ENCODE measurements at places on chromosomes 3 and 15.
A peak's percentile ranks its signal among the peaks of the same experiment; 100 is the strongest.

GRCh38 chr3:15973414-15973813, 175.6 kb upstream of the ANKRD28 start:
- DNase-seq, result no peak

GRCh38 chr15:58520936-58521292, 89.1 kb downstream of the LIPC start:
- no peak for DNase-seq

- no peak for DNase-seq
Measured at GRCh38 chr15:75989045-75989444, 23.2 kb downstream of the NRG4 start.

DNA sequence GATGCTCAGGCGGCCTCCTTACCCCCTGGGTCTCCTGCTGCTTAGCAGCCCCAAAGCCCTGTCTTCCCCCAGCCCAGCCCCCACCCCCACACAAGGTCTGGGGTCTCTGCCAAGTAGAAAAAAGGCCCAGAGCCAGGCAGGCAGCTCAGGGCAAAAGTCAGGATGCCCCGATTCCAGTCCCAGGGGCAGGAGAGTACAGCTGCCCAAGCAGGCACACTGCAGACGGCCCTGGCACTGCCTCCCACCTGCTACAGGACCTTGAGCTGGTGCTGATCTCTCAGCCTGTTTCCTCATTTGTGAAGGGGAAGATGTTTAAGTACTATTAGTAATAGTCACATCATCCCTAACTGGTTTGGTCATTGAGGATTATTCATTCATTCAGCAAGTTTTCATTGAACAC, 12.6 kb downstream of the TMEM43 start:
- DNase-seq, result no peak

DNA sequence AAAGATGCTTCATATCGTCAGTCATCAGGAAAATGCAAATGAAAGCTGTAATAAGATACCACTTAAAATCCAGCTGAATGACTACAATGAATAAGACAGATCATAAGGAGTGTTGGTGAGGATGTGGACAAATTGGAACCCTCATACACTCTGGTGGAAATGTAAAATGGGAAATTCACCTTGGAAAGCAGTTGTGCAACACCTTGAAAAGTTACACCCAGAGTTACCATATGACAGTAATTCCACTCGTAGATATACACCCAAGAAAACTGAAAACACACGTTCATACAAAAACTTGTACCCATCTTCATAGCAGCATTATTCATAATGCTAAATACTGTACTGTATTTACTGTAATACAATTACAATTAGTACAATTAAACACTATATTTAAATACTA, 2.3 kb downstream of the TTC23 start:
- DNase-seq, result no peak

DNA sequence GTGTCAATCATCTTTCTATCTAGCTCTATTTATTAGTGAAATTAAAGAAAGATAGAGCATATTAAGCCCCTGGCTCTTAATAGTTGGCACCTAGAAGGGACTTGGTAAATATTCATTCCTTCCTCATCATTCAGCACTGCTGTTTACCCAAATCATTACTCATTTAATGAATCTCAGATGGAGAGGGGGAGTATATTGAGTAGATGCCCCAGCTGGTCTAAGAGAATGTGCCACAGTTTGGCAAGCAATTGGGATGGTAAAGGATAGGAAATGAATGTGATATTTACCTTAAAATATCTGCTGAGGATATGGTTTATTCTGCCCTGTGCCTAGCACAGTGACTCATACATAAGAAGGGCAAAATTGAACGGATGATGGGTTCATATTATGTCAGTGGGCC, 6.0 kb downstream of the IL1RAP start:
- no peak for DNase-seq

DNA sequence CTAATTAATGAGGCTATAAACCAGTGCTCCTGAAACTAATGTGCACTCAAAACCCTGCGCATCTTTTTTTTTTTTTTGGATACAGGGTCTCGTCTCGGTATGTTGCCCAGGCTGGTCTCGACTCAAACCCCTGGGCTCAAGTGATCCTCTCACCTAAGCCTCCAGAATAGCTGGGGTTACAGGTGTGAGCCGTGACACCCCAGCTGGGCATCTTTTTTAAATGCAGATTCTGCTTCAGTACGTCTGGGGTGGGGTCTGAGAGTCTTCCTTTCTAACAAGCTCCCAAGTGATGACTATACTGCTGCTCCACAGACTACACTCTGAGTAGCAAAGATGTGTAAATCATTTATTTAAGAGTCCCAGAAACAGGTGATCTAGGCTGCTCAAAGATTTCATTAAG, 73.0 kb downstream of the BFSP2 start:
- no peak for DNase-seq

DNA sequence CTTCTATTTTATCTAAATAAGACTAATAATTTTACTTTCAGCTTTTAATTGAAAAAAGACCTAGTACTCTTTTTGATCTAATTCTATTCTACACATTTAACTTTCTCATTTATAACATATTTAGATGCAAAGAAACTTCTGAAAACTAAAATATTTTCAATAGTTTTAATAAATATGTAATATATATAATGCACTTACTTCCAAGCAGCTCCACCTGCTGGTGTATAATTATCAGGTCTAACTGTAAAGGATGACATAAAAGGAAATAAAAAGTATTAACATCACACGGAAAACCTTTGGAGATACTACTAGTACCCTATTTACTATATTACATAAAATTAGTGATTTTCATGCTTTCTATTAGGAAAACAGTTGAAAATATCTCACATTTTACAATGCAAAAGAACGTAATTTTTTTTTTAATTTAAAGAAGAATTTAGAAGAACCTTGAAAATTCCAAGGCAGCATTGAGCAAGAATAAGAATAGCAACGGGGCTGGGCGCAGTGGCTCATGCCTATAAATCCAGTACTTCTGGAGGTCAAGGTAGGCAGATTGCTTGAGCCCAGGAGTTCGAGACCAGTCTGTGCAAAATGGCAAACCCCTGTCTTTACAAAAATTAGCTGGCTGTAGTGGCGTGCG, 10.2 kb downstream of the PLSCR5 start:
- no peak for DNase-seq

- no peak for DNase-seq
Measured at GRCh38 chr3:40417845-40418543, 31.0 kb downstream of the ENTPD3 start.

DNA sequence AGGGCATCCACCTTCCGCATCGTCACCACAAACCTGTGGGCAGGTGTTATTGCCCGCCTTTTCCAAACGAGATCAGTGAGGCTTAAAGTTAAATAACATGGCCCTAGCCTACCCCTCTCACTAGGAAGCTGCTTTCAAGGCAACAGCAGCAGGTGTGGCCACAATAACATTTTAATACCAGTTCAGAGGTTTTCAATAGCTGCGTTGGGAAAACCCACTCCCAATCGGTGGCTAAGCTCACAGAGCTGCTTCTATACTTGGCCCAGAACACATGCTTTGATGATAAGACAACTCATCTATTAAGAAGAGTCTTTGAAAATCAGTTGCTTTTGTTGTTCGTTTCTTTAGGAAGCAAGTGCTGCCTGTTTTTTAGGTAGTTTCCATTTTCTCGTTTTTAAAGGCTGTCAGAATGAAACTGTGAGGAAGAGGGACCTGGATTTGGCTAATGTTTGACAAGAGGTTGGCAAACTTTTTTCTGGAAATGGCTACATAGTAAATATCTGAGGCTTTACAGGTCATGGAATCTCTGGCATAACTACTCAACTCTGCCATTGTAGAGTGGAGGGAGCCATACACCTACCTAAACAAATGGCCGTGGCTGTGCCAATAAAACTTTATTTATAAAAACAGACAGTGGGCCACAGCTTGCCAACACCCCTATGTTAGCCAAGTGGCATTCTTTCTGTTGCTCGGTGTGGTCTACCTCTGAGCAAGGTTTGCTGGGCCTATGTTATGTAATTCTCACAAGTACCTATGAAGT, 179.6 kb downstream of the FEZF2 start:
- DNase-seq, result peak; percentile 60

- DNase-seq, result no peak
Measured at GRCh38 chr3:56851966-56852884, 50.5 kb upstream of the ARHGEF3 start.

DNA sequence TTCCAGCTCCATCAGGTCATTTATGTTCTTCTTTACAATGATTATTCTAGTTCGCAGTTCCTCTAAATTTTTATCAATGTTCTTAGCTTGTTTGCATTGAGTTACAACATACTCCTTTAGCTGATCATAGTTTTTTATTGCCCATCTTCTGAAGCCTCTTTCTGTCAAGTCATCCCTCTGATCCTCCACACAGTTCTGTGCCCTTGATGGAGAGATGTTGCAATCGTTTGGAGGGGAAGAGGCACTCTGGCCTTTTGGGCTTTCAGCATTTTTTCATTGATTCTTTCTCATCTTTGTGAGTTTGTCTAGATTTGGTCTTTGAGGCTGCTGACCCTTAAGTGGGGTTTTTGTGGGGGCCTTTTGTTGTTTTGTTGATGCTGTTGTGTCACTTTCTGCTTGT, 234.6 kb upstream of the CBLB start:
- DNase-seq, result no peak

DNA sequence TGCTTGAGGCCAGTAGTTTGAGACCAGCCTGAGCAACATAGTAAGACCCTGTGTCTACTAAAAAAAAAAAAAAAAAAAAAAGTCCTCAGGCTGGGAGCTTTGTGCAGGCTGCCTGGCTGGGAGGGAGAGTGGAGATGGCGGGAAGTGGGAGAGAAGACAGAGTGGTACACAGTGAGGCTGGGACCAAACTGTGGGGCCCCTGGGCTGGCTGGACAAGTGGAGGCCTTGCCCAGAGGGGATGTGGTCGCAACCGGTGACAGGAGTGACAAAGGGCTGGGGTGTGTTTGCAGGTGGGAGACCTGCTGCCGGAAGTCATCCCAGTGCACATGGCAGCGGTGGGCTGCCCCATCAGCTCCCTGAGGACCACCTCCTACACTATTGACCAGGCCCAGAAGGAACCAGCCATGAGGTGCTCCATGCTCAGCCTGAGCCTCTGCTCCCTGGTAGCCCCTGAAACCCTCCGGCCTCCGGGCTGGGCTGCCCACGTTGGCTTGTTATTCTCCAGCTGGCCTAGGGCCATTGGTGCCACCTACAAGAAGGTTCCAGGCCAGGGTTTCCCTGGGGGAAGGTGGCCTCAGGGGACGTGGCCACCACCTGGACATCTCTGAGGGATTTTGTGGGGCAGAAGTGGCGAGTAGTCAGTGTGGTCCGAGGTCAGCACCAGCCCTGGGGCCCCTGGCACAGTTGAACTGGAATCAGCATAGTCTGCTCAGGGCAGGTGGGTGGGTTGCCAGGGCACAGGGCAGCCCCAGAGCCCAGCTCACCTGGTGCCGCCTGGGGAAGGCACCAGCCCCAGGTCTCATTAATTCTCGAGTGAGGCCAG, 22.7 kb downstream of the ACAA1 start:
- DNase-seq, result no peak

DNA sequence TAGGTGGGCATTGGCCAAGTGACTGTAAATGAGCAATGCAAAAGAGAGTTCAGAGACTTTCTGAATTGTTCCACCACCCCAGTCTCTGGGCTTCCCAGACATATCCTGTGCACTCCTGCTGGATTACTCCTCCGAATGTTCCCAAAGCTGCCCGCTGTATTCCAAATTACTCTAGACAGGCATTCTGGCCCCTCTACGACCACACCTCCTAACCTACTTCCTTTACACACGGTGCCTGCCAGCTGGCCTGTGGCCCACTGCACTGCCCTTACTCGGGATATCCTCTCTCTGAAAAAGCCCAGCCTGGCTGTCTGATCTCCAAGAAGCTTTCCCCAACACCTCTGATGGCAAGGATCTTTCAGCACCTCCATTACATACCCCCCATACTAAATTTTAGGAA, 66.6 kb downstream of the DUT start:
- no peak for DNase-seq

Data from NCI-H146 (cell line).